Activated CD8-positive, alpha-beta memory T cell treated with anti-CD3 and anti-CD28 coated beads, Interleukin-2, amount 10 ng/mL, durations not matched to agents 7 days and 5 days (primary cell): ENCODE measurements at places on chromosomes 7 and 10. TPM values are rescaled to one million over a fixed set of nuclear protein-coding genes. Genes with fewer than 3 reads are reported as not detected.

Gene FAM237B
- not detected for total RNA-seq

Gene RBM17
- total RNA-seq = 267 TPM

Gene OR2A7
- total RNA-seq = 1.4 TPM

Gene UNCX
- not detected for total RNA-seq

Gene UFSP1
- 2.7 TPM for total RNA-seq

Gene CLDN4
- 0.09 TPM for total RNA-seq

Gene AKR1C8
- not detected for total RNA-seq

Gene AGR3
- not detected for total RNA-seq

Gene CALHM1
- 1.1 TPM for total RNA-seq

Gene CYP3A4
- total RNA-seq = not detected

Gene TMEM176A
- not detected for total RNA-seq

Gene CASTOR2
- total RNA-seq = 5.7 TPM

Gene CREB5
- total RNA-seq = not detected

Gene ANKRD30A
- not detected for total RNA-seq

Gene SEC23IP
- total RNA-seq = 62.9 TPM

Gene H2BK1
- not detected for total RNA-seq

Gene SPDYE9
- not detected for total RNA-seq

Gene PI4K2A
- 10.5 TPM for total RNA-seq

Gene ELMO1
- 101 TPM for total RNA-seq

Gene LSM8
- 49.8 TPM for total RNA-seq

Gene OR2A12
- total RNA-seq = not detected

Gene TWIST1
- 0.63 TPM for total RNA-seq

Gene C7orf57
- total RNA-seq = 0.15 TPM

Gene UPK3BL2
- total RNA-seq = 11.0 TPM

Gene PLAC9
- not detected for total RNA-seq

Gene EDRF1
- 38.3 TPM for total RNA-seq

Gene FAM25A
- not detected for total RNA-seq

Gene PRSS2
- total RNA-seq = not detected

Gene GPRIN2
- total RNA-seq = not detected

Gene WDFY4
- total RNA-seq = 0.06 TPM

Gene ADAM12
- total RNA-seq = not detected

Gene WNT8B
- 0.41 TPM for total RNA-seq

Gene C10orf143
- 4.3 TPM for total RNA-seq

Gene SPAG6
- total RNA-seq = 3.7 TPM

Gene ATE1
- 28.1 TPM for total RNA-seq

Gene SEMA3E
- not detected for total RNA-seq

Gene GRID2IP
- total RNA-seq = 0.26 TPM

Gene GPNMB
- total RNA-seq = 0.82 TPM

Gene ARID5B
- total RNA-seq = 34.8 TPM

Gene GOLGA7B
- 1.5 TPM for total RNA-seq

Gene BBIP1
- 23.1 TPM for total RNA-seq
